ENCODE measurements at places on chromosomes 3 and 15. TPM values are rescaled to one million over a fixed set of nuclear protein-coding genes. Genes with fewer than 3 reads are reported as not detected.

The TM4SF4 gene
- total RNA-seq, result not detected

- DNase-seq, result no peak
These were observed 194.5 kb upstream of the TBC1D5 start for GRCh38 chr3:17936736-17937480.

- no peak for DNase-seq
These were observed 927 bp downstream of the CHDH start for GRCh38 chr3:53845103-53845880.

- DNase-seq, result no peak
These were observed 167.0 kb downstream of the EBLN2 start for GRCh38 chr3:73228437-73228836.

DNA sequence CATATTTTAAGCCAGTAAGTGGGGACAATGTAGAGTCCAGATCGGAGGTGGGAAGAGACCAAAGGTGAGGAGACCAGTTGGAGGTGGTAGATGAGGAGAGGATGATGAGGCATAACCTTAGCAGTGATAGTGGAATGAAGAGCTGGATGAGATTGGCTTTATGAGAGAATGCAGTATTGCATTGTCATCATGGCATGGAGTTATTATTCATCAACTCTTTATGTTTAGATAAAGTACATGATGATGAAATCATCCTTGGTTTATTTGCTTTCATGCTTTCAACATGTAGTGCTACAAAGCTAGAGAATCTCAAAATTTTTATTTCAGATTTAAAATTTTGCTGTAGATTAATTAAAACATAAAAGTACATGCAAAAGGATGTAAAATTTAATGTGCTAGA is 64.0 kb downstream of the PPM1L start:
- DNase-seq, result no peak

The PAQR9 gene
- total RNA-seq, result not detected

The PPP1R2 gene
- total RNA-seq, result 75.1 TPM

DNA sequence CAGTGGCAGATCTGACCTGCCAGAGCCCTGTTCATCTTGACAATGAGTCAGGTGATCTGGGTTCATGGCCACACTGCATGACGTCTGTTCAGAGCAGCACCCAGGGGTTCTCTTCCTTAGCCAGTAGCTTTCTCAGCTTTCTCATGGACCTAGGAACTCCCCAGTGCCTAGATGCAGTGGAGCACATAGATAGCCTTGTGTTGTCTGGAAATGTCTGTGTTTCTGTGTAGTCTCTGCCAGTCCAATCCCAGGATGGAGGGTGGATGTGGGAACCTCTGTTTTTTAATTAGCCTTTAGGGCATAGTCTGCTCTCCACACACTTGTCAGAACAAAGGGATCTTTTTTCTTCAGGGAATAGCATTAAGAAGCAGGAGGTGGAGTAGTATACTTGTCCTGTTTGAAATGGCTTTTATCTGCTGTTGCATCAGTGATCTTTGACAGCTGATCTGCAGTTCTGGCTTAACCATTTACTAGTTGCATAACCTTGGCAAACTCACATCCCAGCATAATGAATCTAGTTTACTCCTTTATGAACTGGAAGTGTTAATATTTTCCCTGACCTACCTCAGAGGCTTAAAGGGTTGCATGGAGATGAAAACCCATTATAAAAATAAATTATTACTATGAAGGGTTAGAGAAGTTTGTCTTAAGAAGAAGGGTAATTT is 16.1 kb upstream of the CACNA1D start:
- DNase-seq, result no peak

The BSN gene
- not detected for total RNA-seq

The SKOR1 gene
- total RNA-seq, result not detected

DNA sequence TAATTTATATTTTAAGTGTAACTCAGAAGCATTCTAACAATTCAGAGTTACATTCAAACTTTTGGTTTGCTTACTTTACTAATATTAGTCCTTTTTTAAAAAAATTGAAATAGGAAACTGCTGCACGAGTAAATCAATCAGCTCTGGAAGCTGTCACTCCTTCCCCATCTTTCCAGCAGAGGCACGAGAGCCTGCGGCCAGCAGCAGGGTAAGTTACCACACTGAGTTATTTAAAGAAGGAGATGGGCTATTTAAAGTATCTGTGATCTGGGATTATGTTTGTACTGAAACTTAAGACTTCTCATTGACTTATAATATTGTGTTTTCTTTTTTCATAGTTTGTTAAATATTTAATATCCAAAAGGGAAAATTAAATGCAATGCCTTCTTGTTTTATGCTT is 29.3 kb downstream of the APPL1 start:
- DNase-seq, result no peak

The CD200 gene
- total RNA-seq, result not detected

GRCh38 chr3:4656059-4656458 is 162.9 kb downstream of the ITPR1 start:
- peak; percentile 19 for DNase-seq

DNA sequence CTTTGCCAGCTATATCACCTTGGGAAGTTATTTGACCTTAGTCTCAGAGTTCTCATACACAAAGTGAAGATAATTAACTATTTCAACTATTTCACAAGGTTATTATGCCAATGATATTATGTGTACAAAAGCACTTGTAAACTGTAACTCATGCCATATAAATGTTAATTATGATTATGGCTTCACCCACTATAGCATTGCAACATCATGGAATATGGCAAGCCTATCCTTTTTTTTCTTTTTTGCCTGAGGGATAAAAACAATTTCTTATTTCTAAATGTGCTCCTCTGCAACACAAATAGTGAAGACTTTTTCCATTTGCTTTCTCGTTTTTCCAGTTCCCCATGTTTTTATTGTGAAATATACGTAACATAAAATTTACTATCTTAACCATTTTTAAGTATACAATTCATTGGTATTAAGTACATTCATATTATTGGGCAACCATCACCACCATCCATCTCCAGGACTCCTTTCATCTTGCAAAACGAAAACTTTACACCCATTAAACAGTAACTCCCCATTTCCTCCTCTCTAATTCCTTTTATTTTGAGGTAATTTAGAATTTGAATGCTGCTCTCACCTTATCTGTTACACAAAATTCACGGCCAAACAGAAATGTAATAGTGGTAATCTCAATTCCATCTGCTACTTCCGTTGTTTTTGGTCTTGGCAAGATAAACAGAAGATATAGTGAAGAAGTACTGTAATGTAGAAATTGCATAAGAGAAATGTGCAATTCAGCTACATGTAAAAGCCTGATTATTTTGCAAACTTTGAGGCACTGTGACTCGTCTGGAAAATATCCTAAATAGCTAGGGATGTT is 46.3 kb downstream of the NANOGP8 start:
- no peak for DNase-seq

GRCh38 chr15:86522721-86523120 is 443.1 kb downstream of the AGBL1 start:
- DNase-seq, result no peak

The LEKR1 gene
- total RNA-seq, result 0.16 TPM

GRCh38 chr15:39494462-39494861 is 86.4 kb upstream of the THBS1 start:
- no peak for DNase-seq

The GPR62 gene
- total RNA-seq, result not detected

The ADCY5 gene
- total RNA-seq, result 0.16 TPM

- DNase-seq, result no peak
These were observed 149.8 kb upstream of the GBE1 start for GRCh38 chr3:81911221-81911620.

The THSD4 gene
- 14.6 TPM for total RNA-seq

The IGDCC3 gene
- total RNA-seq, result not detected

DNA sequence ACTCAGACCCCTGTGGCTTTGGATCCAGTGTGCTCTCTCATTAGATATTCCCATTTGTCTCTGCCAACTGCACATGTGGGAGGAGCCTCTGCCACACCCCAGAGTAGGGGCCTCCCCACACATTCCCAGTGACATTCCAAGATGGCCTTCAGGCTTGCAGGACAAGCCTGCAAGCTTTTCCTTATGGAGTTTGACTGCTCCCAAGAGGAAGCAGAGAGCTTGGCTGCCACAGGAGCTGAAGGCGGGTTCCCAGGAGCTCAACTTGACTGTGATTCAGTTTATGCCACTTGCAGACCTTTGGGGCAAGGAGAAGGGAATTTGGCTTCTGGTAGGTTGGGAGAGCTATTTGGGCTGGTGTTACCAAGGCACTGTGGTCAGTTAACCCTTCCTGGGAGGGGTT is 22.5 kb upstream of the EPHB1 start:
- DNase-seq, result no peak

Measured in SJSA1 (cell line).